ENCODE measurements at places on chromosomes 11 and 22.

DNA sequence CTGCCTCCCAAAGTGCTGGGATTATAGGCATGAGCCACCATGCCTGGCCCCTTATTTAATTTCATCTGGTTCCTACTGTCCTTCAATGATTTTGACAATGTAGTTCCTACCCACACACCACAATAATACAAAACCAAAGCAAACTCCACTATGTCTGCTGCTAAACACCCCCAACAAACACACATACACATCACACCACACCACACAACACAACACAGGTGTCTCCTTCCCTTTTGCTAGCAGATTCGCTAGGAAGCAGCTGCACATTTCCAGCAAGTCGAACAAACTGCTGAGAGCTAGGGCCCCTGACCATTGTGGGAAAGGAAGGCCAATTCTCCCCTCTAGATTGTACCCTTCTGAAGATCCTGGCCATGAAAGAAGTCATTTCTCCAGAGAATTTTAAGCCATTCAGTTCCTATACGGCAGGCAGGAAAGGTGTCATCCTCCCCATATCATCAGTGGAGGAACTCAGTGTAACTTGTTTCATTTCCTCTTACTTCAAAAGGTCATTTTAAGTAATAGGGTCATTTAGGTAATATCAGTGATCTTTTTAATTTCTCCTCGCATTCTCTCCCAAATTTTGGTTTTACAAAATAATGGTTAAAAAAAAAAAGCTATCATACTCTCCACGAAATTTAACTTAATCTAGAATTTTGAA lies 18.5 kb downstream of the NUMA1 start:
- no peak for DNase-seq
- no peak overlapping the region for H3K4me3 ChIP-seq
- no peak overlapping the region for H3K27ac ChIP-seq
- no peaks in the 10 kb centered on the region for H3K4me1 ChIP-seq
- no peaks in the 10 kb centered on the region for H3K36me3 ChIP-seq

DNA sequence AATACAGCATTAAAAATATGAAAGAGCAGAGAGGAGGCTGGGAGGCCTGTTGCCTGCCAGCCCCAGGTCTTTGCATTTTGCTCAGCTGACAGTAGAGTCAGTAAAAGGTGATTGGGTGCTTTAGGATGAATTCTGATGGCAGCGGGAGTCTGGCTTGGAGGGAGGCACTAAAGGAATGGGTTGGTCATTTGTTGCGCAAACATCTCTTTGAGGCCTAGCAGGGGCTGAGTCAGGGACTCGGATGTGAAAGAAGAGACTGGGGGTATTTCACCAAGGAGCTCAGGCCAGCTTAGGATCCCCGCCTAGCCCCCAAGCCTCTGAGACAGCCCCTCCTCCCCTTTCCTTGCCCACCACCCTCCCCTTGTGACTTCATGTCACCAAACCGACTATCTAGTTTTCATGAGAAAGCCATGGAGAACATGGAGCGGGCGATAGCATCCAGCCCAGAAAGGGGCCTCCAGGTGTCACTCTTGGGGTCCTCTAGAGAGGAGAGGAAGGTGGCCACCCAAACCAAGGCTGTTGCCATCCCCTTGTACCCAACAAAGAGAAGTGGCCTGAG lies 9.7 kb downstream of the DGKZ start:
- no peaks in the 10 kb centered on the region for H3K27me3 ChIP-seq
- H3K27ac ChIP-seq = peak overlapping the region; percentile 63
- peaks cover 40% of the 10 kb centered on the region for H3K4me1 ChIP-seq
- DNase-seq = no peak

GRCh38 chr22:32824531-32825312 lies 23.2 kb downstream of the TIMP3 start:
- H3K27ac ChIP-seq = no peak overlapping the region
- no peaks in the 10 kb centered on the region for H3K36me3 ChIP-seq
- no peak overlapping the region for H3K4me3 ChIP-seq
- peaks cover 2% of the 10 kb centered on the region for H3K4me1 ChIP-seq

- H3K27me3 ChIP-seq = no peaks in the 10 kb centered on the region
- H3K4me3 ChIP-seq = no peak overlapping the region
- H3K36me3 ChIP-seq = no peaks in the 10 kb centered on the region
- no peak overlapping the region for H3K27ac ChIP-seq
- peaks cover 8% of the 10 kb centered on the region for H3K4me1 ChIP-seq
These were observed 108.6 kb upstream of the RASSF10 start for GRCh38 chr11:12900496-12900895.

Data from GM23338 (cell line).